Transverse colon (tissue), 4 donors: ENCODE measurements at places on chromosomes 2 and 18. TPM values are rescaled to one million over a fixed set of nuclear protein-coding genes. Genes with fewer than 3 reads are reported as not detected.

UBE2E3 gene
- 64.7 TPM for total RNA-seq

SLC39A6 gene
- 4.5 TPM for total RNA-seq

TRIM43 gene
- total RNA-seq = not detected

OTOS gene
- not detected for total RNA-seq

COL4A3 gene
- 20.9 TPM for total RNA-seq

KCNS3 gene
- 48.6 TPM for total RNA-seq

AMER3 gene
- total RNA-seq = not detected

CCBE1 gene
- total RNA-seq = 23.9 TPM

FEV gene
- not detected for total RNA-seq

RAB11FIP5 gene
- total RNA-seq = 31.0 TPM

SERPINE2 gene
- 37.4 TPM for total RNA-seq

INSIG2 gene
- total RNA-seq = 7.9 TPM

GKN1 gene
- not detected for total RNA-seq

CBLN2 gene
- total RNA-seq = 0.82 TPM

PTPN18 gene
- 147 TPM for total RNA-seq

GPR55 gene
- total RNA-seq = 16.1 TPM

CLK1 gene
- total RNA-seq = 133 TPM

RUFY4 gene
- total RNA-seq = not detected

WDR54 gene
- total RNA-seq = 7.0 TPM

TMEM198 gene
- total RNA-seq = 4.4 TPM

VWA3B gene
- total RNA-seq = 0.48 TPM

ARHGAP28 gene
- total RNA-seq = 1.1 TPM

DSEL gene
- 5.1 TPM for total RNA-seq

NMUR1 gene
- total RNA-seq = 0.55 TPM

LCT gene
- not detected for total RNA-seq

SCLY gene
- 9.4 TPM for total RNA-seq

IL36B gene
- total RNA-seq = not detected

OTOF gene
- not detected for total RNA-seq

COL6A3 gene
- 69.2 TPM for total RNA-seq

ALPI gene
- total RNA-seq = 35.8 TPM

TAF4B gene
- total RNA-seq = 11.9 TPM

ZNF385B gene
- total RNA-seq = 2.6 TPM

CPLX4 gene
- total RNA-seq = not detected

ACTR1B gene
- total RNA-seq = 66.8 TPM

GALNT13 gene
- 0.95 TPM for total RNA-seq

TUBA4B gene
- not detected for total RNA-seq

DSC3 gene
- not detected for total RNA-seq

LIMS4 gene
- not detected for total RNA-seq

SPP2 gene
- not detected for total RNA-seq

OXER1 gene
- total RNA-seq = 0.48 TPM

TSPYL6 gene
- not detected for total RNA-seq

RNF125 gene
- total RNA-seq = 7.9 TPM

SLC23A3 gene
- total RNA-seq = 16.1 TPM

SRD5A2 gene
- total RNA-seq = not detected

PSD4 gene
- 48.2 TPM for total RNA-seq

CIB4 gene
- total RNA-seq = not detected

TANC1 gene
- total RNA-seq = 125 TPM

VWC2L gene
- total RNA-seq = not detected

SCTR gene
- not detected for total RNA-seq

LRATD1 gene
- 112 TPM for total RNA-seq

ANKRD12 gene
- total RNA-seq = 17.5 TPM

TUBB8B gene
- not detected for total RNA-seq

LONRF2 gene
- total RNA-seq = 2.3 TPM

RRM2 gene
- total RNA-seq = 5.3 TPM

RAD51AP2 gene
- total RNA-seq = not detected

KCTD1 gene
- 13.5 TPM for total RNA-seq

YES1 gene
- total RNA-seq = 128 TPM

PDE11A gene
- total RNA-seq = 1.2 TPM
